ENCODE measurements at places on chromosomes 1 and 21.

GRCh38 chr1:160131803-160132565 lies 16.4 kb downstream of the ATP1A2 start:
- no peak for DNase-seq

- peak; percentile 74 for DNase-seq
Observed at GRCh38 chr1:210597555-210598134, 268.9 kb downstream of the HHAT start.

DNA sequence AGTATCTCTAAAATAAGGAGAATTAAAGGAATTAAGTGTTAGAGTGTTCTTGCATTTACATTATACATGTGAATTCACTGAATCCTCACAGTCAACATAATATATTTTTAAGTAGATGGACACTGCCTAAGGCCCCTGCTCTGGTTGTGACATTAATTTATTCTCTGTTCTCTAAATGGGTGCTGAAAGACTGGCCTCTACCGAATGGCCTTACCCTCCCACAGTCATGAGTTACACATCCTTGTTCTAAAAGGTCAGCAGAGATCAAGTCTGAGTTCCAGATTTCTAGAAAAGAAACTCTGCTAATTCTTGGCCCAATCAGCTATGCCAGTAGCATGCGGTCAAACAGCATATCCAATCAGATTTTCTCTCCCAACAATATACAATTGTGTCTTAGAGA lies 193.2 kb downstream of the TM2D1 start:
- DNase-seq, result no peak

DNA sequence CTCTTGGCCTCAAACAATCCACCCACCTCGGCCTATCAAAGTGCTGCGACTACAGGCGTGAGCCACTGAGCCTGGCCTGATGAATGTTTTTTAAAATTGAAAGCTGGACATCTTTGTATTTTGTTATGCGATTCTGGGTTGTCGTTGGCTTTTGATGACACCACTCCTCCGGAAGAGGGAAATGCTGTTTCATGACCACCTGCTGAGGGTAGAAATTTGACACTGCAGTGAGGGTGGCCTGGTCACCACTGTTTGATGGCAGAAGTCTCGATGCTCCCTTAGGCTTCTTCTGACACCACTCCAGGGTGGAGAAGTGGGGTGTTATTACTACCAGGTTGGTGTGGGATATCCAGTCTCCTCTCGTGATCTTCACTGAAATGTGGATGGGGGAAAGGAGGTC lies 357.2 kb downstream of the RGS7 start:
- DNase-seq, result no peak

GRCh38 chr21:33908760-33909159 lies 6.8 kb downstream of the ATP5PO start:
- DNase-seq, result no peak

DNA sequence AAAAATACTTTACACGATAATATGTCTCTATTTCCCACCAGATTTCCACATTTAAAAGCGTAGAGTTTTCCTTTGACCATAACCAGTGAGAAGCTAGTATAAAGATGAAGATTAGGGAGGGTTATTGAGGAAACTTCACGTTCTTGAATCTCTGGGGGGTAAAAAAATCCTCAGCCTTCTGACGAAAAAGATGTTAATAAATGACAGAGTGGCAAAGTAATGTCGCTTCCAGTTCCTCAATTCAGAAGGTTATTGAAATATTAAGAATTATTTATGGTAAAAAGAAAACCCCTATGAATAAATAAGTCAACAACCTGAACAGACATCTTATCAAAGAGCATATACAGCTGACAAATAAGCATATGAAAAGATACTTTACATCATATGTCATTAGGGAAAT lies 241.0 kb downstream of the GPATCH2 start:
- DNase-seq, result no peak

DNA sequence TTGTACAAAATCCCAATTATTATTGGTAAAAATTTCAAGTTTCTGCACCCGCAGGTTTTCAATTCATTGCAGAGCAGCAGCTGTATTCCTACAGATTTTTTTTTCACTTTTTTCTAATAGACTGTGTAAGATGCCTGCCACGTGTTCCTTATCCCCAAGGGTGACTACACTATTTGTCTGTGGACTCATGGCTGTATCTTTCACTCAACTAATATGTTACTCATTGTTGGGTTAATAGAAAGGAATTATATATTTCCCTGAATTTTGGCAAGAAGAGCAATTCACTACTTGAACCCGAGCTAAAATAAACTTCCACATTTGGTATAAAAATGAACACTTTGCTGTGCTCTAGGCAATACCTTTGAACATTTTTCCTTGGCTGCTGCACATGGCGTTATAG lies 158.7 kb downstream of the NCAM2 start:
- DNase-seq, result no peak

GRCh38 chr1:157137046-157137407 lies 1.2 kb downstream of the ETV3 start:
- DNase-seq, result no peak

DNA sequence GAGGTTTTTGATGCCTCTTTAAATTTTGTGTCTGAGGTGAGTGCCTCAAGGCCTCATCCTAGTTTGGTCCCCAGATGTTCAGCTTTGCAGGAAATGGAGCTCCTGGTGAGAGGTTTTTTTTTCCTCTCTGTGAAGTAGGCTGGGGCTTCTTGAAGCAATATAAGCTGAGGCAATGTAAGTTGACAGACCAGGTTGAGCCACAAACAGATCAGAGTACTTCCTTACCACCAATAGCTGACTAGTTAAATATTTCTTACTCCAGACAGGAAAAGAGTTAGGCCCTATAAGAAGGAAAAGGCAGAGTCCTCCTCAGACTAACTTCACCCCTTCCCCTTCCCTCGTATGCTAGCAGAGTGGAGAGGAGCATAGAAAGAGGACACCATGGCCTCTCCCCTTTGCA lies 341.0 kb downstream of the LMO4 start:
- no peak for DNase-seq

DNA sequence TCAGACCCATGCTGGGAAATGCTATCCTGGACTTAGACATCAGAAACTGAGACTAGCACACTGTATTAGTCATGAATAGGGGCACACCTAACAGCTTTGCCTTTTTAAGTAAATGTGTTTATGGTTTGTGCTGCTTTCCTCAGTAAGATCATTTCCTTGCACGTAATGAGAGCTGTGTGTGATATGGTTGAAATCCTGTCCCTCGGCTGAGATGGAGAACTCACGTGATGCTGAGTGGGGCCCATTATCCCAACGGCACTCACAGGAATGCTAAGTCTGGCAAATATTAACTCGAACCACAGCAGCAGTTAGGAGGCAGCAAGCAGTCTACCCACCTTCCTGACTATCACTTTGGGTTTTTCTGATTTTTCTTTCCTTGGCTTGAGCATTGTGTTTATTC lies 38.2 kb downstream of the BCL9 start:
- DNase-seq, result peak; percentile 59

DNA sequence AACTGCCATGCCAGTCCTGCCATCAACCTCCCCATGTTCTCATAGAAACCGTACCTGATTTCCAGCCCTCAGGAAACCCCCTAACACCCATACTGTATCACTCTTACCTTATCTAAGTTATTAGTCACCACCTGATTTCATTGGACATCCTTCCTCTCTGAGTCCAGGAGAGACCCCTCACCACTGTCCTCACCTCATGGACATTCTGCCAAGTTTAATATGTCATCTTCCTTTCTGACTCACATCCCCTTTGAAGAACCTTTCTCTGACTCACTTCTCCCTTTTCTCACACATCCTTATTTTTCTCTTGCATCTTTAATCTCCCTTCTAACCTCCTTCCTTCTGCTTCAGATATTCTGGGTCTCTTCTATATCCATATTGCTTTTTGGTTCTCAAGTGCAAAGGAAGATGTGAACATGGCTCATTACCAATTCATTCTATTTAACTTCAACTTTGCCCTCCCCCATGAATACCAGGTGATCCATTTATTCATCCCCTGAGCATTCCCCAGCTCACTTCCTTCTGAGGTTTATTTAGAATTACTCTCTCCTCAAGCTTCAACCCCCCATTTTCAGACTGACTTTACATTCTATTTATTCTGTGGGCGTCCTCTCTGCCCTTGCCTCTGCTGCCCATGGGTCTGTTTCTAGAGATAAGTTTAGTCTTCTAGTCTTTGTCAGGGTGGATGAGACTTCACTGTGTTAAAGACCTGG lies 206.8 kb upstream of the ESRRG start:
- DNase-seq, result no peak

GRCh38 chr1:93995837-93996536 lies 86.8 kb upstream of the GCLM start:
- no peak for DNase-seq

DNA sequence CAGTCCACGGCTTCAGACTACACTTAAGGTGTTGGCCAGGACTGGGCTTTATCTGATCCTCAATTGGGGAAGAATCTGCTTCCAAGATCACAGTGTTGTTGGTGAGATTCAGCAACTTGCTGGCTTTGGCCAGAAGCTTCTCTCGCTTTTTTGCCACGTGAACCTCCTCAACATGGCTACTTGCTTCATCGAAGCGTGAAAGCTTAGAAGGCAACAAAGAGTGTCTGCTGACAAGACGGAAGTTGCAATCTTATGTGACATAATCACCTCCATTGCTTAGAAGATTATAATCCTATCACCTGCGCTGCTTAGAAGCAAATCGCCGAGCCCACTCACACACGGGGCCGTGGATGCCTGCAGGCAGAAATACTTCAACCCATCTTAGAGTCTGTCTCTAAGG lies 10.4 kb upstream of the ITPKB start:
- no peak for DNase-seq

- DNase-seq, result no peak
Observed at GRCh38 chr1:67285780-67286488, 21.7 kb upstream of the IL12RB2 start.

DNA sequence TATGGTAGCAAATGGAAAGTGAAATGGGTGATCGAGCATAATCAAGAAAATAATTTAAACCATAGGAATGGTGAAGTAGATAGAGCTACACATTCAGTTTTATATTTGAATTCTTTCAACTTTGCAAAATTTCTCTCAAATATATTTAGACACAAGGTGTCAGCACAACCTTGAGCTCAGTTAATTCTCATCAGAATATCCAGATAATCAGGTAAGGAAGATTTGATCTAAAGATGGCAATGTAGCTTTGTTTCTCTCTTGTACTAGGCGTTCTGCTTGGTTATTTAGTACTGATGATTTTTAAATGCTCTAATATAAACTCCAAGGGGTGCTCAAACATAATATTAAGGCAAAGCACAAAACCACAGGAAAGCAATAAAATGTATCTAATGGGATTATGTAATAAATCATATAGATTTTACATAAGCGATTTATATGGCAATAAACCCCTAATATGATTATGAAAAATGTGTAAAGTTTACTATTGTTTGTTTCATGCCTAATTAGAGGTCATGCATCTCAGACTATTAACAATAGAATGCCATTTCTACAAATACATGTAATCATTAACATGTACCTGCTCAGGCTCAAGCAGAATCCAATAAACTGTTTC lies 32.4 kb upstream of the SERTAD4 start:
- DNase-seq, result no peak

- DNase-seq, result no peak
Observed at GRCh38 chr1:82329226-82329625, 528.5 kb downstream of the ADGRL2 start.

GRCh38 chr1:19547814-19548213 lies 62.5 kb upstream of the CAPZB start:
- no peak for DNase-seq

DNA sequence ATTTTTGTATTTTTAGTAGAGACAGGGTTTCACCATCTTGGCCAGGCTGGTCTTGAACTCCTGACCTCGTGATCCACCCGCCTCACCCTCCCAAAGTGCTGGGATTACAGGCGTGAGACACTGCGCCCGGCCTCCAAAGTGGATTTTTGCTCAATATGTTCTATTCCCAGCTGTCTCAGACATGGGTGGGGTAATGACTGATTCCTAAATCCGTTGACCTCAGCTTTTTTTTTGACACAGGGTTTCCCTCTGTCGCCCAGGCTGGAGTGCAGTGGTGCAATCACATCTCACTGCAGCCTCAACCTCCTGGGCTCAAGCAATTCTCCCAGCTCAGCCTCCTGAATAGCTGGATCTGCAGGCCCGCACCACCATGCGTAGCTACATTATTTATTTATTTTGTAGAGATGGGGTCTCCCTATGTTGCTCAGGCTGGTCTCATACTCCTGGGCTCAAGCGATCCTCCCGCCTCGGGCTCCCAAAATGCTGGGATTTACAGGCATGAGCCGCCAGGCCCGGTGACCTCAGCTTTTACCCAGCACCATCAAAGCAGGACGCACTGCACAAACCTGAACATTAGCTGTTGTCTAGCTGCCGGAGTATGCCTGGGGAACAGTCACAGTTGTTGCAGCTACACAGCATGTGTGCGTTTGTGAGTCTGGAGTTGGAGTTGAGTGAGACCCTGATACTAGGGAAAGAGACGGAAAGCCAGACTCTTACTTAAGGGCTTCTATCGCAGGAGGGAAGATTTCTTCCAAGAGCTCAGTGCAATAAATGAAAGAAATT lies 43.7 kb upstream of the PSEN2 start:
- no peak for DNase-seq

- no peak for DNase-seq
Observed at GRCh38 chr1:168521401-168522000, 22.3 kb downstream of the XCL2 start.

DNA sequence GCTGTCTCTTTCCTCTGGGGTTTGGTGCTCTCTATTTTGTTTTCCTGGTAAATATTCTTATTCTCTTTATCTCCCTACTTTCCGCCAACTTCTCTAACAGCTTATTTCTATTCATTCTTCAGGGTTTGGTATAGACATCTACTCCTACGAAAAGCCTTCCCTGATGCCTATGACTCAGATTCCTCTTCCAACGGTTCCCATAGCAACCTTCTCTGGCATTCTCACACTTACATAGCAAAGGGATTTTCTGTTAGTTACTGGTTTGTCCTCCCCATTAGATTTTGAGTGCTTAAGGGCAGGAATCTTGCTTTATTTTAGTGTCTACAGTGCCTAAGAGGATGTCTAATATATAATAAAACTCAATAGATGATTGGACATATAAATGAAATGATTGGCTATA lies 407.6 kb upstream of the DEPDC1 start:
- DNase-seq, result no peak

DNA sequence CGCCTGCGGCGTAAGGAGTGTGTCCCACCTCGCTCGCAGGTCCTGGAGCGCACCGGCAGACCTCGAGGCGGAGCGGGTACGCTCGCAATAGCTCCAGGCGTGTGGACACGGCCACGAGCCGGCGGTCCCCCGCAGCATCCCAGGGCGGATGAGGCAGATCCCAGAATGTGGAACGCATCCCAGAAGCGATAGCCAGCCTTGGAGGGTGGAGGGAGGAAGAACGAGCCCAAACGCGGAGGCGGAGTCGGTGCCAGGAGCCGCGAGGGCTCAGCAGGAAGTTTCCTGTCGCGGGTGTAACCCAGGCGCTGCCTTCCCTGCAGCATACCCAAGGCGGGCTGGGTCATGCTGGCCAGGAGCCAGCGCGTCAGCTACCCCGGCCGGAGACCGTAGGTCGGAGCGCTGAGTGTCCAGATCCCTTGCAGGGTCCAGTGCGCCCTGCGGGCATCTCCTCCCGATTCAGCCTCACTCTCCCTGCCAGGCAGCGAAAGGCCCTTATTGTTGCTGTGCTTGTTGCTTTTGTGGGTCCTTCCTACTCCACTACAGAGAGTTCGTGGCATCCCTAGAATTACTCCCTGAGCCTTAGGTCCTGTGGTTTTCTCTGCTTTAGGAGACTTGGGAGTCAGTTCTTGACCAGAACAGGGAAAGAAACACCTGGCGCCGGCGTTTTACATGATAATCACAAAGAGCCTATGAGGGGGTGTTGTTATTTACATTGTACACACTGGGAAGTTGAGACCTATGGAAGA lies 27.7 kb downstream of the STYXL2 start:
- DNase-seq, result no peak

- no peak for DNase-seq
Observed at GRCh38 chr1:177969109-177969508, 749 bp downstream of the SEC16B start.
